ENCODE measurements at places on chromosomes 7 and 10.

DNA sequence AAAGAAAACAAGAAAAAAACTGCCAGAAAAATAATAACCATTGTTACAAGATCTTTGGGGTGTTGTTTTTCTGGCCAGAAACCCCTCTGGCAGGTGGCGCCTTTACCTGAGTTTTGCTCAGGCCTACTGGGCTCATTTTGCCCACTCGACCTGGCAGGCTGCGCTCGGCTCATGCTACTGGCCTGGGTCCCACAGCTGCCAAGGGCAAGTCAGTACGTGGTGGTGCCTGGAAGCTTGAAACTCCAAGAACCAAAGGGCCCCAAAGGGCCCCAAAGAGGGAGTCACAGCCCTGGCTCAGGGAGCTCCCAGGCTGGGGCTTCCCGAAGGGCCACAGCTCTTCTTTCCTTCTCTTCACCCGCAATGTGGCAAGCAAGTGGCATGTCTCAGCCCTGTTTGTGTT, 42.7 kb downstream of the CACUL1 start:
- no peak for DNase-seq

DNA sequence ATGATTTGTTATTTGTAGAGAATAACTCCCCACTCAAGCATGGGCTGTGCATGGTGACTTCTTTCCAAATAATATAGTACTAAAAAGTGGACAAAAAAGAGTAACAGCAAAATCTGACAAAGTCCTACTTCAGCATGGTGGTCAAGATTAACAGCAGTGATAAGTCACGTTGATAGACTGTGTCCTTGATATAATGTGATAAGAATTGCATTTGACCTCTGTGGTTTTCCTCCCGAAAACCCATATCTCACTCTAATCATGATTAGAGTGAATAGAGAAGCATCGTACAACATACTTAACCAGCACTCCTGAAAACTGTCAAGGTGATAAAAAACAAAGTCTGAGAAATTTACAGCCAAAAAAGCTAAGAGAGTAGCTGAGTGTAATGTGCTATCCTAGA, 42.4 kb downstream of the REEP3 start:
- DNase-seq: no peak

DNA sequence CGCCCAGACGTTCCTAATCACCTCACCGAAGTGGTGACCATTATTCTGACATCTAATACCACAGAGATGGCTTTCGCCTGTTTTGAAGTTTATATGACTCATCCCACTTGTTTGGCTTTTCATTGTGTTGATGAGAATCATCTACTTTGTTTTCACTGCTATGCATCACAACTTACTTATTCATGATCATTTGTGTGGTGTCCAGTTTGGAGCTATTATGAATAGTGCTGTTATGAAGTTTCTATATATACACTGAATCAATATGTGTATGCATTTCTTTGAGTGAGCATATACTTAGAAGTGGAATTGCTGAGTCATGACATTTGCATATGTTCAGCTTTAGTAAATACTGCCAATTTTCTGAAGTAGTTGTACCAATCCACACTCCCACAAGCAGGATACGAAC, 38.6 kb upstream of the TNKS2 start:
- no peak for DNase-seq

GRCh38 chr7:114229246-114229645, 185.4 kb upstream of the FOXP2 start:
- no peak for DNase-seq

DNA sequence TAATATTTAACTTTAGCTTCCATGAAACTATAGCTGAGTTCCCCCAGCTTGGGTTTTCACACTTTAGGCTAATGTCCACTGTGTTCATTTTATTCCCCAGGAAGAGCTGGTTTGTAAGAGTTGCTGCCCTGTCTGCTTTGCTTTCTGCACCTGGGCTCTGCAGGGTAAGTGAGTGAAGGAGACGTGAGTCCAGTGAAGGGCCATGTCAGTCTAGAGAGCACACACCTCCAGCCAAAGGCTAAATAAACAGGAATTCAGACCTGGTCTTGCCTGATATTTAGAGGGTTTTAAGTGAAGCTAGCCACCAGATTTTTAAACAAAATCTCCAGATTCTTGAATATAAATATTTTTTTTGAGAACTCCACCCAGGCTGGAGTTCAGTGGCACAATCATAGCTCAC, 24.5 kb upstream of the FZD1 start:
- no peak for DNase-seq

GRCh38 chr10:16521311-16522016, at the start of gene C1QL3:
TSS of gene C1QL3 (minus strand) at chr10:16521879. CDS start at chr10:16521065, 814 bp downstream.
- peak; percentile 24 for DNase-seq

DNA sequence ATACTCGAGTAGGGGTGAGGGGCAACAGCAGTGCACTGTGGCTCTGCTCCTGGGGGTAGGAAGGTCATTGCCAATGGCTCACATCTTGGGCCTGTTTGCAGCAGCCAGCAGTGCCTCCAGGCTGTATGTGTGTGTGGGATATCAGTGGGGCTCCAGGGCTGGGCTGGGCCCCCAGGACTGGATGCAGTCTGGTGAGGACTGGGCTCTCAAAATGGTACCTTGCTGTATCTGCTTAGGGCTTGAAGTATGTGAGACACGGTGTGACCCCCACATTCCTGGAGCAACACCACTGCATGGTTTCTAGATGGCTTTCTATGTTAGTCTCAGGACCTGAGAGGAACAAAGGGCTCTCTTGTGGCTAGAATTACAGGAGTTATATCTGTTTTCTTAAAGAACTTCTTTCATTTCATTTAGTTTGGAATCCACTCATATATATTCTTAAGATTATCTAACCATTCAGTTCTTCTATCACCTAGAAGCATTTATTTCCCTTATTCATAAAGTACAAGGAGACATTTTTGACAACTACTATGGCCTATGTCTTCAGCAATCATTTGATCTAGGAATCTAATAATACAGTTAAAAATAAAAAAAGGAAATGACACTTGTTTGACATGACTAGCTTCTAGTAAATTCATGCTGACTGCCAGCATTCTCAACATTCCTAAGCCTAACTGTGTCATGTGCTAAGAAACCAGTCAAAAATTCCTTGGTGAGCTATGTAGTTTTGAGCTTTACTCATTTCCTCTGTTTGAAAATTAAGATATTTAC, 443.2 kb upstream of the SEMA3A start:
- no peak for DNase-seq

- DNase-seq: no peak
These were observed 16.7 kb downstream of the NEURL1 start for GRCh38 chr10:103510046-103510685.

- DNase-seq: no peak
These were observed 309.0 kb downstream of the GPAM start for GRCh38 chr10:111874576-111874975.

- DNase-seq: no peak
These were observed 291.2 kb upstream of the MEOX2 start for GRCh38 chr7:15977663-15978062.

DNA sequence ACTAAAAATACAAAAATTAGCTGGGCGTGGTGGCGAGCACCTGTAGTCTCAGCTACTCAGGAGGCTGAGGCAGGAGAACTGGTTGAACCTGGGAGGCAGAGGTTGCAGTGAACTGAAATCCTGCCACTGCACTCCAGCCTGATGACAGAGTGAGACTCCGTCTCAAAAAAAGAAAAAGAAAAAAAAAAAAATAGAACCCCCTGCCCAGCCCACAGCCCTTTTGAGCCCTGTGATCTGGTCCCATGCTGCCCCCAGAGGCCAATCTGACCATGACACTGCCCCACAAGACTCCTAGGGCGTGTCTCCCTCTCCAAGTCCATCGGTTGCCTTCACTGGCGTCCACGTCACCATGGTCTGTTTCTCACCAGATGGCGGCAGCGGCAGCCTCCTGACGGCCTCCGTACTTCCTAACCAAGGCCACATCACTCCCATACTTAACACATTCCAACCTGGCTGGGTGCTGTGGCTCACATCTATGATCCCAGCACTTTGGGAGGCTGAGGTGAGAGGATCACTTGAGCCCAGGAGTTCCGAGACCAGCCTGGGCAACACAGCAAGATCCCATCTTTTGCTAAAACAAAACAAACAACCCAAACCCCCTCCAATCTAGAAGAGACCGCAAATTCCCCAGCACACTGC, 18.0 kb downstream of the STX1A start:
- no peak for DNase-seq

- DNase-seq: no peak
These were observed 82.4 kb upstream of the KCND2 start for GRCh38 chr7:120190566-120190965.

- DNase-seq: no peak
These were observed 265.9 kb upstream of the MKLN1 start for GRCh38 chr7:131061818-131062217.

DNA sequence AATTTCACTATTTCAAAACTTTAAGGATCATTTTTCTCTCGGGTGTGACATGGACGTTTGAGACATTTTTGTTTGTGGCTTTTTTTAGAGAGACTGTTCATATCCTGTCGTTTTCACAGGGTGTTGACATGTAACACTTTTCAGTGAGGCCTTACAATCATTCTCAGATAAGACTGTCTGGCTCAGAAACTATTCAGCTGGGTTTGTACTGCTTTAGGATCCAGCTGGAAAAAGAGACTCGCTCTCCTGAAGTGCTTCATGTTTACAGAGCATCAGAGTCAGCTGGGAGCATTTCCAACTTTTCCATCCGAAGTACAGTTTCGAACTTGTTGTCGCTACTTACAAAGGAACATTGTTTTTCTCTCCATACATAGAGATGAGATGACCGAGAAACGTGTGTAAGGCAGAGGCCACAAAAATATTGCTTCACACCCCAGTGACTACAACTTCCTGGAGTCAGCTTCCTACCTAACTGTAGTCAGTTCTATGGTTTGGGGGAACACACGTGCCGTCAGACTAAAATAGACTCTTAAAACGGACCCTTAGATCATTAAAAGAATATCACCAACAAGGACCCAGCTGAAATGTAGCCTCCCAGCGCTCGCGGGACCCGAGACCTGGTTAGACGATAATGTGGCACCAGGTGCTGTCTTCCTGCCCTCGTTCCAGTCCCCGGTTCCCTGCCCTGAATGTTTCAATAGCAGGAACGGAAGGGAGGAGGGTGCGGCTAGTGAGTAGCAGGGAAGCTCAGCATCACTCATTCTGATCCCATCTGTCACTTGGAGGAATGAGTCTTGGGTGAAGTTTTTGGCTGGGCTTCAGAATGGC, 78.0 kb downstream of the MKI67 start:
- DNase-seq: peak; percentile 73

- no peak for DNase-seq
These were observed 39.5 kb downstream of the EGFR start for GRCh38 chr7:55058314-55058713.

- DNase-seq: no peak
These were observed 252.7 kb upstream of the FERD3L start for GRCh38 chr7:19397911-19398310.

DNA sequence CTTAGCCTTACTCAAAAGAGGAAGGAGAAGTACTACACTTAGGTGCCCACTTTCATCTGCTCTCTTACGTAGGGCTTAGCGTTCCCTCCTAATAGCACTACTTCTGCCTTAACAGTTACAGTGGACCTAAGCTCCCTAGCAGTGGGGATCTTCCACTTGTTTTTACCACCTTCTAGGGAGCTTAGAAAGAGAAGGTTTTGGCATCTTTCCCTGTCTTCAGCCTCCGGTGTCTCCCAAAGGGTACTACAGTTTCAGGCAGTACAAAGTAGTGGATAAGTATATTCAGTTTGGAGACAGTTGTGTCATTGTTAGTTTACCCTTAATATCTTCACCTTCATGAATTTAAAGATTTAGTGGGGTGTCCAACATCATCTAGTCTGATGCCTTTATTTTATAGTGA, 14.6 kb downstream of the CHRM2 start:
- DNase-seq: no peak

DNA sequence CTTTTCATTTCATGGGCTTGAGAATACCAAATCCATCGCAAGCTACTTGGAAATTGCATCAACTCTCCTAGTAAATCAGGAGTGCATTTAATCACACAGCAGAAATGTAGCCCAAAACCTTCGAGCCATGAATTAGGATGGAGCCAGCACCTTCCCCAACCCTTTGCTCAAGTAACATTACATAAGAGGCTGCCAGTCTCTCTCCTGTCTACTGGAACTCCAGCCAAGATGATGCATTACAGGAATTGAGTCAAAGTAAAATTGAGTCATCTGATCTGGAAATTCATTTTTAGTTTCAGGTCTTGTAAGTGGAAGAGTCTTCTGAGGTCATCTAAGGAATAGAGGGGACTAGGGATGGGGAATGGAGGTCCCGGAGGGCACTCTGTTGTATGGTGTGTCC, 69.7 kb upstream of the FHIP2A start:
- no peak for DNase-seq

DNA sequence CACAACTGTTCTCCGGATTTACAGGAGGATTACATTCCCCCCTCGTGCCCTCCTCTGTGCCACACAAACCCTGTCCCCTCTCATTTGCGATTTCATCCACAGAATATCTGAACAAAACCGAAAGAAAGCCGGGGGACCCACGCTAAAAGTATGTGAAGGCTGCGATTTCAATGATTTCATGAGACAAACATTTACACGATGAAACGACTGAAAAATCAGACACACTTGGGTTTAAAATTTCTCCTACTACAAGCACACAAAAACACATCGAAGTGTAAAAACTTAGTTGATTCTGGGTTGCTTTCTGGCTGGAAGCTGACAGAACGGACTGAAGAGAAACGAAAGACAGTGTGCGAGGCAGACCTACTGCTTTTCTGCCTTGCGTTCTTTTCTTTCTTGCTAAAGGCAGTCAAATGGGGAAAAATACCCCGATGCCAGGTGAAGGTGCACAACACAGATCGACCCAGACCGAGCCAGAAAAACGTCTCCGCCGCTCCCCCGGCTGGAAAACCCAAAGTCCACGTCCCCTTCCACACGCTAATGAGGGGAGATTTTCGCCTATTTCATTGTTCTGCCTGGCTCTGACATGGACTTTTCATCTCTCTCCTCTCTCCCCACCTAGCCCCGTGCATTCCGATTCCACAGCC, 1.2 kb downstream of the HIPK2 start:
- DNase-seq: peak; percentile 1

DNA sequence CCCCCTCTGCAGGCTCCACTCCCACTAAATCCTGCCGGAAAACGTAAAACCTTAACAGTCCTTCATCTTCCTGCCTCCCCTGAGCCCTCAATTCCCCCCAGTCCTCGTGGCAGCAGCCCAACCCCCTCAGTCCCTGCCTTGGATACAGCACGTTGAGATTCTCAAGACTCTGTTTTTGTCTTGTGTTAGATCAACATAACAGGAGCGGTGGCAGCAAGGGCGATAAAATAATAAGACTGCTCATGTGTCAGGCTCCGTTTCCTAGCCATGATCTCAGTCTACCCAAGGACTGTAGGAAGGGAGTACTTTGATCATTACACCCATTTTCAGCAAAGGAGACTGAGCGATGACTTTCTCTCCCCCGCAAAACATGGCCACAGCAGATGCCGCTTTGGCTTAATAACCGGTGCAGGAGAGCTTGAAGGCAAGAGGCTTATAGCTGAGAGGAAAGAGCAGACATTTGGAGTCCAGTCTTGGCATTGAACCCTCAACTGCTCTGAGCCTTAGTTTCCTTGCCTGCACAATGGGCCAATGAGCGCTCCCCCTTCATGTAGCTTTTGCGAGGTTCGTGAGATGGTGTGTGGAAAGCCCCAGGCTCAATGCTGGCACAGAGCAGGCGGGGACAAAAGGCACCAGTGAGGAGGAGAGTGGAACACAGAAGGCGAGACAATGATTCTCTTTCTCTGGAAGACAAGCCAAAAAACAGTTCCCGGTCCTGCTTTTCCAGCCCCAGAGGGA, 42.1 kb upstream of the PCBD1 start:
- no peak for DNase-seq

GRCh38 chr7:12643001-12643643, 44.3 kb upstream of the ARL4A start:
- no peak for DNase-seq
